Activated T-helper 1 cell treated with anti-CD3 and anti-CD28 coated beads, Interleukin-12 subunit alpha, Interleukin-12 subunit beta, Interleukin-2, Interleukin-4 antibody, amounts not matched to agents 30 ng/mL and 10 ng/mL and 1 ng/mL, durations not matched to agents 14 hours and 24 hours and 36 hours (primary cell): ENCODE measurements at places on chromosomes 2 and 18. TPM values are rescaled to one million over a fixed set of nuclear protein-coding genes. Genes with fewer than 3 reads are reported as not detected.

The MARCHF4 gene
- not detected in 2 replicates for total RNA-seq

The MC4R gene
- total RNA-seq: not detected in 2 replicates

The C2orf81 gene
- total RNA-seq: 1.9 and 2.4 TPM in 2 replicates

GRCh38 chr2:169891593-169892298 lies 64.5 kb downstream of the UBR3 start:
- H3K4me1 ChIP-seq: no peaks in the 10 kb centered on the region
- no peaks in the 10 kb centered on the region for H3K36me3 ChIP-seq
- no peak overlapping the region for H3K4me3 ChIP-seq
- DNase-seq: no peak

DNA sequence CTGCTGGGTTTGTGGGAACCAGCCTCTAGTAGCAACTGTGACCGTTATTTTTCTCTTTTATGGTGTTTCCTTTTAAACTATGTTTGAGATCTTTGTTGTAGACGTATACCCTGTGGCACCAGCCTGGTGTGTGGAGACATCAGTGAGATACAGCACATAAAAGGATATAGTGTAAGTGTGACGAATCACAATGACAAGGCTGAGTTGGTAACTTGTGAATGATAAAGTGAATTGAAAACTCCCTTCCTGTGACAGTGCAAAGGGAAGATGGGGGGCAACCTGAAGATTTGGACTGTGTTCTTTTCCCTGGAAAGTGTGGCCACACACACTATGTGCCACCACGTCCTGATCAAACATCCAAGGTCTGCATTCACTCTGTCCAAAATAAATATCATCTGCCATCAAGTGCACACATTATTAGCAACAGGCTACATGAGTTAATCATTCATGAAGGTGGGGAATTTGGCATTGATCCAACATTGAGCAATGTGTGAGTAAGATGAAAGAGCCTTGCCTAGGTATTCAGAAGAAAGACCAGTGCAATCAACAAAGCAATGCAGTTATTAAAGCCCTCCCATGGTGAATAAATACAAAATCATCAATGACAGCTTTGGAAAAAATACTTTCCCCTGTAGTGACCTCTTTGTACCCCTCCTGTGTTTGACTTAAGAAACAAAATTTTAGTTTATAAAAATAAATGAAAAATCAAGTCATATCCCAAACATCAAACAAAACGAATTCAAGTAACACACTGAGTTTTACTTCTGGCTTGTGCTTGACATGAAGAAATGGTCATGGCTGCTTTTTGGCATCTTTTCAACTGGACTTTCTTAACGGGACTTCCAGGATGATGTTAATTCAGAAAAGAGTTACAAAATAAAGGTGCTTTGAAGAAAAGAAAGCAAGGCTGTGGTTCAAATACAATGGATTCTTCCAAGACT lies 1280.5 kb upstream of the ZEB2 start:
- no peak overlapping the region for H3K27ac ChIP-seq
- H3K4me1 ChIP-seq: no peaks in the 10 kb centered on the region
- peaks cover 1% of the 10 kb centered on the region for H3K27me3 ChIP-seq
- no peak for DNase-seq
- no peak overlapping the region for H3K4me3 ChIP-seq
